Vagina (tissue), 2 donors: ENCODE measurements at places on chromosomes 13 and 19.

- DNase-seq: no peak
These were observed 307.4 kb downstream of the KLF5 start for GRCh38 chr13:73366241-73366640.

DNA sequence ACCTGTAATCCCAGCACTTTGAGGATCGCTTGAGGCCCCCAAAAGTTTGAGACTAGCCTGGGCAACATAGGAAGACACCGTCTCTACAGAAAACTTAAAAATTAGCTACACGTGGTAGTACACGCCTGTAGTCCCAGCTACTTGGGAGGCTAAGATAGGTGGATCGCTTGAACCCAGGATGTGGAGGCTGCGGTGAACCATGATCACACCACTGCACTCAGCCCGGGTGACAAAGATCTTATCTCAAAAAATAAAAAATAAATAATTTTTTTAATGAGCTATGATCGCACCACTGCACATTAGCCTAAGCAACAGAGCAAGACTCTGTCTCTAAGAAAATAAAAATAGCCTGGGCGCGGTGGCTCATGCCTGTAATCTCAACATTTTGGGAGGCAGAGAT is 6.6 kb downstream of the RCBTB2 start:
- DNase-seq: no peak

- DNase-seq: no peak
These were observed 76.0 kb downstream of the ZNF557 start for GRCh38 chr19:7145494-7145893.

- DNase-seq: no peak
These were observed 3.6 kb upstream of the COMMD6 start for GRCh38 chr13:75541287-75541686.

- DNase-seq: peak; percentile 25
These were observed 12.1 kb upstream of the ZNF254 start for GRCh38 chr19:24074720-24075454.

DNA sequence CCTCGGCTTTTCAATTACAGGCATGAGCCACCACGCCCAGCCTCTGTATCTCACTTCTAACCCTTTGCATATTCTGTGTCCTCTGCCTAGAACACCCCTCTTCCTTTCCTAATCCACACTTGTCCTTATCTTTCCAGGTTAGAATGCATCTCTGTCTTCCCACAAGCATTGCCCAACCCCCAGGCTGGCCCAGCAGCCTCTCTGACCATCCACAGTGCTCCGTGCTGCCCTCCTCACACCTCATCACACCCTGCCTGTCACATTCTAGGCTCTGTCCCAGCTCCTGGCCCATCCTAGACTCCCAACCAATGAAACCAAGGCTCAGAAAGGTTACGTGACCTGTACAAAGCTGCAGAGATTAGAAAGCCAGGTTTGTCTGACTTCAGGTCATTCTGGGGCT is 11.3 kb downstream of the JAK3 start:
- DNase-seq: no peak

GRCh38 chr19:50380751-50381151 is 3.4 kb upstream of the POLD1 start:
- no peak for DNase-seq

GRCh38 chr19:48085904-48086864 is 24.4 kb downstream of the PLA2G4C start:
- no peak for DNase-seq

- DNase-seq: no peak
These were observed 1394.3 kb upstream of the SLC10A2 start for GRCh38 chr13:104460554-104460953.

- DNase-seq: no peak
These were observed 1343.9 kb upstream of the MIR17HG start for GRCh38 chr13:90003566-90003965.

GRCh38 chr19:29855087-29855486 is 43.3 kb downstream of the CCNE1 start:
- no peak for DNase-seq

DNA sequence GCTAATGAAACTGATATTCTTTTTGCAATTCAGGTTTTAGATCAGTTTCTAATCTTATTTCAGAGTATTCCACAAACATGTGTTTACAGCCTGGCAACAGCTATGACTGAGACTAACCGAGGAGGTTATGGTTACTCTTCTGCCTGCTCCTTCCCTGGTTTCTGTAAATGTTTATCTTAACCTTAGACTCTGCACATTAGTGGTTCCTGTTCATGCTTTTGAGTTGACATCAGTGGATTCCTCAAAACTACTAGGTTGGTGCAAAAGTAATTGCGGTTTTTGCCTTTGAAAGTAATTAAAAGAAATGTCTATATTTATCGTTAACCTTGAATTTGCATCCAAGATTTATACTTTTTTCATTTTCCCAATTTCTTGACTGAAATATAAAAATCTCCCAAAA is 237.0 kb upstream of the TSHZ3 start:
- no peak for DNase-seq

- no peak for DNase-seq
These were observed 4.5 kb upstream of the PRKD2 start for GRCh38 chr19:46721269-46722003.
